ENCODE measurements at places on chromosomes 1 and 21.

GRCh38 chr21:37828556-37828955 is 87.7 kb downstream of the KCNJ6 start:
- peak; percentile 83 for DNase-seq

DNA sequence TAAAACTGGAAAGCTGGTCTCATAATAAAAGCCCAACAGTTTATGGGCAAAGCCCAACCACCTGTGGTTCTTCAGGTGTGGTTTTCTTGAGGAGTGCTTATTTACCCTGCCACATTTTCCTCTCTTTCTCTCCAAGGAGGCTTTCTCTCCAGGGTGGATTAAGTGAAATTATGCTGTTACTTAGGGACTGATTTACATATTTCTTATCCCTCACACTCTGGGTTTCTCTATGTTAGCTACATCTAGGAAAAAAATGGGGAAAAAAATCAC is 4.8 kb downstream of the TBX19 start:
- no peak for DNase-seq

DNA sequence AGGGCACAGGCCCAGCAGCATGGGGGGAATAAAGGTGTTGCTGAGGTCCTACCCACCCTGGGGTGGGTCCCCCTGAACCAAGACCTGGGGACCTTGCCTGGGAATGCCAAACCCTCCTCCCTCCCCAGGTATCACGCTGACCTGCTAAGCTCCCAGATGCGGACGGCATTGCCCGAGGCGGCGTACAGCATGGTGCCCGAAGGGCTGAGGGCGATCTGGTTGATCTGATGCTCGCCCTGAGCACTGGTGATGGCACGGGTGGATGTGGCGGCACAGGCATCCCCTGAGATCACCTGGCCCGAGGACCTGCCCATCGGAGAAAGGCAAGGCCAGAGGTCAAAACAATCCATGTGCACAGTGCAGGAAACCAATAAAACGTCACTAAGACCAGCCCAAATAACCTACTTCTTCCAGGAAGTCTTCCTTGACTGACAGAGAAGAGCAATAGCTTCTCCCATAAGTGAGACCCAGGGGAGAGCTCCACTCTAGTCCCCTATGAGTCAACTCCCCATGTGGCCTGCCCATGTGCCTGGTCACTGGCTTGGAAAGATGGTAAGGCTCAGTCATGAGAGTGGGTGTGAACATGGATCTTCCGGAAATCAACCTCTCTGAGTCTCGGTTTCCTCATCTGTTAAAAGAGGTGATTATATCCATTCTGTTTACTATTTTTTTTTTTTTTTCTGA is 46.3 kb downstream of the KIF21B start:
- no peak for DNase-seq

DNA sequence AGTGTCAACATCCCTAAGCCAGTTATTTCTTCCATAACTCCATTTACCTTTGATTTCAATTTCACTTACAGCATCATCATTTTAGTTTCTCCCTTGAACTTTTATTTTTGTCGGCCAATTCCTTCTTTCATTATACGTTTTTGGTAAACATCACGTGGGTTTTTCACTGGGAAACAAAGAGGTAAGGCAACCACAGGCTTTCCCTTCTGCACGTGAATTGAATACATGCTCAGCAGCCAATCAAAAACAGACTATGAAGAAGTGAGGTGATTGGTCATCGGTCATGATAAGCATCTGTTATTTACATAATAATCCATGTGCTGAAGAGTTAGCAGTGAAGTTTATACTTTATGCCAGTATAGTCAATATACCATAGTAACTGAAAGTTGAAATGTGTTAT is 98.7 kb downstream of the NCAM2 start:
- DNase-seq = no peak

DNA sequence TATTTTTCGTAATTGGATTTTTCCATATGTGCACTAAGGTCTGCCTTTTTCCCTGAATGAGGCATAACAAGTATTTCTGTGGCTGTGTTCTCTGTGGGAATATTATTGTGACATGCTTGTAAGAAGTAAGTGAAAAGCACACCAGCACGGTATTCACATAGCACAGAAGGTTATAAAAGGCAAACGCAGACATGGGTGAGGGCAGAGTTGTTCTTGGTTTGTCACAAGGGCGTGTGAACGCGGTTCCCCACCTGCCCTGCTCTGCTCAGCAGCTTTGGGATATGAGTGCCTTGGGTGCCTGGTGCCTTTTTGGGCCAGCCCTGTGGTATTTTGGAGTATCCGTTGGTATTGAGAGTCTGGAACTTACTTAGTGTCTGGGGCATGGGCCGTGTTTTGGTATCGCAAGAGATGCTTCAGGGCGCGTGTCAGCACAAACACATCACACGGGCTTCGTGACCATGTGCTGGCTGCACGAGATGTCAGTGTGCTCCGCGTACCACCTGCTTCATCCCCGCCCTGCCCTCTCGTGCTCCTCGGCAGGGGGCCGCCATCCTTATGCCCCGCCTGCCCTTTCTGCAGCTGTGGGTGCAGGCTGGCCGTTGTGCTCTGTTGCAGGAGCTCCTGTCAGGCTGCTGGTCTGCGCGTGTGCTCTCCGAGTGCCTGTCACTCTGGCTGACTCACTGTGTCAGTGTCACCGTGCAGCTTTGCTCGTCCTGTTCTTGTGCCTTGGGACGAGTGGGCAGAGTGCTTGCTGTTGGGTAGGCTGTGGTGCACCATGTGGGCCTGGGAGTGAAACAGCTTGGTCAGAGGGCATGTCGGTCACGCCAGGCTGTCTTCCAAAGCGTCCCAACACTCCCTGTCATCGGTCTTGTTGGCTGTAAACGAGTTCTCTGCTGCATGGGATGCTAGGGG is 15.0 kb downstream of the SKI start:
- no peak for DNase-seq

- no peak for DNase-seq
Observed at GRCh38 chr21:44969066-44969670, 29.3 kb downstream of the SLX9 start.

- DNase-seq = no peak
Observed at GRCh38 chr1:171674431-171675405, 22.2 kb upstream of the MYOC start.

DNA sequence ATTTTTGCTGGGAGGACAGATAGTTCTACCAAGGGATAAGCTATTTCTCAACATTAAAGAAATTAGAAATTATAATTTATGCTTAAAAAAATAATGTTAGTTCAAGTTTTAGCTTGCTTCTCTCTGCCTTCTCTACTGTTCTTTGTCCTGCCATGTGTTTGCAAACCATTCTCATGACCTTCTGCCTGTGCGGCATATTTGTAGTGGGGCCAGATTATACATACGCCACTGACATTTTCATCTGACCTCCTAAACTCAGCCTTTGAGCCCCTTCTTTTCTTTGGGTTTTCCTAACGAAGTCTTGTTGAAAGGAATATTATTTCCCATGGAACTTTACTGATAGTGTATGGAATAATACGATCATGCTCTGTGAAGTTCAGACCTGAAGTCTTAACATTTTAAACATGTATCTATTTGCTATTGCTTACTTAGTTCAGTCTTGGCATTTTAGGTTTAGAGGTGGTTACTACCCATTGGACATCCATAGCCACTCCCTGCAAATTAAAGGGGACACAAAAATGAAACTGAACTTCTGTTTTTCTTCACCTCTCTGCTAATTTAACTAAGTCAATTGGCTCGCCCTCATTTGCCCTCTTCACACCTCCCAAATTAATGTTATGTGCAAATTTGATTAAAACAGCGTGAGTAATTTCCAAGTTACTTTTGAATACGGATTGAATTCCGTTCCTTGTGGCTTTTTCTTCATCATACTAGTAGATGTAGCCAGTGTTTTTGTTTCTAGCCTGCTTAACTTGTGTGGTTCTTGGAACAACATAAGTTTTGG is 15.6 kb downstream of the LRRC8D start:
- no peak for DNase-seq

All from NCI-H446 (cell line).